Upper lobe of left lung (tissue), 6 donors: ENCODE measurements at places on chromosomes 3 and 15.
A peak's percentile ranks its signal among the peaks of the same experiment; 100 is the strongest.

DNA sequence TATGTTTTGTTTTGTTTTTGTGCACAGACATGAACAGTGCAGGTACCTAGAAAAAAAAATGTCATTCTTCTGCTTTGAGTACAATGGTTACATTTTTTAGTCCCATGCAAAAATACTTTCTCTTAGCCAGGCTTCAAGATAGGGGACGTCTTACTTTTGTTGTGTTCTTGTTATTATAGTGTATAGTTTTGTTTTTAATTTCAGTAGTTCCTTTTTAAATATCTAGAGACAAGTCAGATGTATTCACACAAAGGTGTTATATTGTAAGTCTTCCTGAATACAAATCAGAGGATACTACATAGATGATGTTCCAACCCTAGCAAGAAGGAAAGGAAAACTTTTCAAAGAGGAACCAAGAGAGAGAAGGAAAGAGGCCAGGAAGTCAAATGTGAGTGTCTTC, 28.8 kb upstream of the IGSF11 start:
- DNase-seq: no peak

GRCh38 chr3:101279765-101280385, 40.5 kb downstream of the IMPG2 start:
- no peak for DNase-seq

DNA sequence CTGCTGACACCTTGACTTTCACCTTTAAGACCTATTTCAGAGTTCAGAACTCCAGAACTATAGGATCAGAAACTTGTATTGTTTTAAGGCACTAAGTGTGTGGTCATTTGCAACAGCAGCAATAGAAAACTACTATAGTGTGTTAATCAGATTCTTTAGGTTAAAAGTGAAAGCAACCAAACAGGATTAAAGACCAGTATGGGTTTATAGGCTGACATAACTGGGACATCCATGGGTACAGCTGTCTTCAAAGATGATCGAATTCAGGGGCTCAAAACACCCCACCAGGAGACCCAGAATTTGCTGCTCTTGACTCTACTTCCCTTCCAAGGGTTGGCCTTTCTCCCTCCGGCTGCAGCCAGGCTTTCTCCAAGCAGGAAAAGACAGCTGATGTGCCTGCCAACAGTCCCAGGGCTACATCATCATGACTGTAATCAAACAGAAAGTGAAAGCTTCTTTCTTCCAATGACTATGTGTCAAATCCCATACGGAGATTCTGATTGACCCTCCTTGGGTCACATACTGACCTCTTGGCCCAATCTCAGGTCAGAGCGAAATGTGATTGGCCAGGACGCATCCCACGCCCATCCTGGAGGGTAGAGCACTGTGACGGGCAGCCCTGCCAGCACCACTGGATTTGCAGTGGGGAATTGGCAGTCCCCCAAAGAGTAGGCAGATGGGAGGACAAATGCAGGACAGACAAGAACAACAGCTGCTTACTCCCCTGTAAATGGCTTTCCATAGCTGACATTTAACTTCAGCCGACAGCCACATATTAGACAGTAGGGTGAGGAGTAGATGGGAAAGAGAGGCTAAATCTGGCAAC, 51.4 kb upstream of the RNF7 start:
- no peak for DNase-seq

GRCh38 chr3:146138902-146139301, 22.1 kb downstream of the PLOD2 start:
- DNase-seq: no peak

DNA sequence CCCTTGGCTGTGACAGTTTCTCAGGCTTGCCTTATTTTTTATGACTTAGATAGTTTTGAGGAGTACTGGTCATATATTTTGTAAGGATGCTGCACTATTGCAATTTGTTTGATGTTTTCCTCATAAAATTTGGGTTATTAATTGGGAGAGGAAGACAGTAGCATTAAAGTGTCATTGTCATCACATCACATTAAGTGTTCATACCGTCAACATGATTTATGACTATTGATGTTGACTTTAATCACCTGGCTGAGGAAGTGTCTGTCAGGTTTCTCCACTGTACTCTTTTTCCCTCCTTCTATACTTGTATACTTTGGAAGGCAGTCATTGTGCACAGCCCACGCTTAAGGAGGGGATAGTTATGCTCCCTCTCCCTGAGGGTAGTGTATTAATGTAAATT, 26.9 kb downstream of the TRIM69 start:
- DNase-seq: no peak

GRCh38 chr3:194005930-194006501, 129.9 kb upstream of the HES1 start:
- DNase-seq: no peak

GRCh38 chr3:163983940-163984339, 1094.4 kb downstream of the SI start:
- no peak for DNase-seq

DNA sequence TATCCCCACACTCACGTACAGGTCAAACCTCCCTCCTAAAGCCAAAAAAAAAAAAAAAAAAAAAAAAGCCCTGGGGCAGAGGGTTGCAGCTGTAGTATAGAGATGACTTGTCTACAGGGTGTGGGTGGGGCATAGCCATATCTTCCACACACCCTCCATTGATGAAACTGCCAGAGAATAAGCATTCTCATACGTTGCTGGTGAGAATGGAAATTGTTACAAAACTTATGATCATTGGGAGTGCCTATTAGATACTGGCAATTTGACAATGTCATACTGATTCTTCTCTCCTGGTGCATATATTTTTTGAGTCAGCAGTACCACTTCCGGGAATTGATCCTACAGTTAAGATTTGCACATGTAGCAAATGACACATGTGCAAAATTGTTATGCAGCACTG, 11.0 kb upstream of the CTNNB1 start:
- no peak for DNase-seq

DNA sequence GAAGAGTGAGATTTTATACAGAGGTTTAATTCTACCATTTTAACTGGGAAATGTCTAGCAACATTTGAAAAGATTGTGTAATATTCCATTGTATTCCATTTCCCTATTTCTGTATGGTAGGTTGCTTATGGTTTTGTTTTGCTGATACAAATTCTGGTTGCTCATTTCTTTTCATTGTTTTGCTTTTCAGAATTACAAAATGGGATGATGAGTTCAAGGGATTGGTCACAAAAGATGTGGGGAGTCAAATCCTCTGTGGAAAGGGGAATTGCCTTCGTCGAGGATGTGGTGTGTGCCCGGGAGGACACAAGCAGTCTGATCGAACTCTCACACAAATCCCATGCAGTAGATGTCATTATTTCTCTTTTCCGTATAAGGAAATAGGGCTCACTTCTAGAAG, 18.3 kb downstream of the SLCO3A1 start:
- no peak for DNase-seq

DNA sequence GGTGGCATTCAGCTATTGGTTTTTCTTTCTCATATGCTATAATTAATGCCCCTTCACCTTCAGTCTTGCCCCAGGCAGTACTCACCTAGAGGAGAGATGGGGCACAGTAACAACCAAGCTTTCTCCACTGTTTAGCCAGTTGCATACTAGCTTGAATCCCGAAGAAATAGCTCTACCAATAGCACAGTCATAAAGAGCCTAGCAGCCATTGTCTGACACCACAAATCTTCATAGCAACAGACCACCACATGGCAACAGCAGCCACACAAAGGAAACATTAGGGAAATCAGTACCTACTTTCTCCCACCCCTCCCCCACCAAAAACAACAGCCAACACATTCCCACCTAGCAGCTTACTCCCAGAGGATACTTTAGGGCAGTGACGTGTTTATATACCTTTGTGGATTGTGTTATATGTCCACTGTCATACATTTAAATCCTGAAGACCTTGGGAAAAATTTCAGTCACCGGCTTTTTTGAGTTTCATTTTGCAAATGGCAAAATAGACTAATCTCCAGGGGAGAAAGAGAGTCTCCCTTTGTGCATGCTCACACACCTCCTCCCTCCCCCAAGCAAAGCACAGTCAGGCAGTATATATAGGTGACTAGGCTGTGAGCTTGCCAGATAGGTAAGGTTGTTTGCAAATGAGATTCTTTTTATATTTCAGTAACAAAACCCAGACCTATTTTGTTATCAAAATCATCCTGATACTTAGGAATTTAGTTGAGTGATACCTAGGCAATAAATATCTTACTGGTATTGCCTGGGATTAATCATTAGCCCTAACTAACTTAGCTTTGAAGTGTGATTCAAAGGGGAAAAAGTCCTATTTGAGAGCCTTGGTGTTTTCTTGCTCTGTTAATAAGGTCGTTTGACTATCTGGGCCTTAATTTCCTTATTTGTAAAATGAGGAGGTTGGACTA, 140.6 kb downstream of the RBPMS2 start:
- no peak for DNase-seq

DNA sequence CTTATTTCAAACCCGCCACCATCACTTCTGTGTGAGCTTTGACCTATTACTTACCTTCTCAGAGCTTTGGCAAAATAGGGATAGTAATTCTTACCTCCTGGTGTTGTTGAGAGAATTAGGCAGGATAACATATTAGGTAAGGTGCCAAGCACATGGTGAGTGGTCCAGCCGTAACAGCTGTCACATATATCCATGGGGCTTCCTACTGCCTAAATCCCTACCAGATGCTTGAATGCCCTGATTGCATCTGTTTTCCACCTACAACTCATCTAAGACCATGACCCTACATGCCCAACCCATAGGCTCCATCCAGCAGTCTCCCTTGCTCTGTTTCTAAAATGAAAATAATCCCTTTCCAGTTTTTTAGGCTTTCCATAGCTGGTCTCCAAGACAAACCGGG, 162.3 kb upstream of the NR2E3 start:
- no peak for DNase-seq

GRCh38 chr15:43086551-43086950, 19.3 kb downstream of the UBR1 start:
- no peak for DNase-seq

DNA sequence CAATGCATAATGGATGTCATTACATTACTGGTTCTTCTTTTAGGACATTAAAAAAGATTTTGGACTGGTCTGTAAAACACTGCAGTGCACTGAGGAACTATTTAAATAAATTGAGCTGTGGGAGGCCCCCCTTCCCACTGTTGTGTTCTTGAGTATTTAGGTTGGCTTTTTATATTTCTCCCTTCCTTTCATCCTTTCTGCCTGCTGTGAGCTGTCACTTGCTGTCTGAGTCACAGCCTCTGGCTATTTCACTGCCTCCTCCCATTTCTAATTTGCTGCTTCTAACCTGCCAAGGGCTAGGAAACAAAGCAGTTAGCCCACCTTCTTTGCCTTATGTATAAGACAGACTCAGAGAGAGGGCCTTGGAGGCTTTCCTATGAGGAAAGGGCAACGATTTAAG, 89.0 kb upstream of the FNDC3B start:
- DNase-seq: no peak

DNA sequence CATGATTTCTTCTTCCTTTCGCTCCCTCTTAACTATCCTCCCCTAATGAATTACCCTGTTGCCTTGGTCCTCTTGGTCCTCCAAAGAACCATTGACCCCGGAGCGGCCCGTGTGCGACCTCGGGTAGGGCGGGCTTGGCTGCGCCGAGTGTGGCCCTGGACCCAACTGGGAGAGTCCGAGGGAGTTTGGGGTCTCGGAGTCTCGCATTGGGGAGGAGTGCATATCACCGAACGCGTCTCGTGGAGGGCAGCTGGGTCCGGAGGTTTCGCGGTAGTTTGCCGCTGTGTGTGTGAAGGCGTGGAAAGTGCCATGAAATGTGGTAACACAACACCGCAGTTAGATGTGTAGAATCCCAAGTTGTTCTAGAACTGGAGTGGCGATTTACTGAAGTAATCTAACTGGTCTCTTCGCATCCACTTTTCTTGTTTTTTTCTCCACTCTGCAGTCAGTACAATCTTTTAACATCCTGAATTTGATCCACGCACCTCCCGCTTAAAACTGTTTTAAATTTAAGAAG, 363 bp downstream of the GTF2E1 start:
- peak; percentile 86 for DNase-seq

DNA sequence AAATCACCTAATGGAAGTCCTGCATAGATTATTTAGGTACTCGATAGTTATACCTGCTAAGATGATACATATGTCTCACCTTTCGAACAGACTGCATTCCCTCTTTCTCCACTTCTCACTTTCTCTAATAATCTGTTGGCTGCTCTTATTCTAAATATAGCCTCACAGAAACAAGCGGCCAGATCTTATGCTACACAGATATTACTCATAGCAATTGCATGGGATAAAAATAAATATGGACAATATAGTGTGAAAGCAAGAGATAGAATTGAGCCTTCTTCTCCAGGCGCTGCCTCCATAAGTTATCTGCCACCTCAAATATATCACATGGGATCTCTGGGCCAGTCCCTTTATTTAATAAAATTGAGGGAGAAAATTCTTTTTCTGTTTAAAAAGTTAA, 29.5 kb upstream of the TGFBR2 start:
- no peak for DNase-seq

GRCh38 chr3:65979162-65979561, 59.6 kb downstream of the MAGI1 start:
- DNase-seq: no peak

DNA sequence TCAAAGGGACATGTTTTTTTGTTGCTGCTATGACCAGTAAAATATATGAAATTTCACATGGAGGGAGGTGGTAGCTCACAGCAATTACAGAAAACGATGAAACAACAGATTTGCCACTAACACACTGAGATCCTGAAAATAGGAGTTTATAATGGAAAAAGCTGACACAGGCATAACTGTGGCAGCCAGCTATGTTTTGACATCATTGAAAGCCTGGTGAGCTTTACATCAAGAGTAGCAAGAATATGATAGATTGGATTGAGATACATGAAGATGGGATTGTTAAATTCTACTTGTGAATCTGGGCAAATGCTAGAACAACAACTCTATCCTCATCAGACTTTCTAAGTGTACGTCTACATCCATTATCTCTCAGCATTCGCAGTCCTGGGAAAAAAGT, 760.7 kb downstream of the GRM7 start:
- no peak for DNase-seq

DNA sequence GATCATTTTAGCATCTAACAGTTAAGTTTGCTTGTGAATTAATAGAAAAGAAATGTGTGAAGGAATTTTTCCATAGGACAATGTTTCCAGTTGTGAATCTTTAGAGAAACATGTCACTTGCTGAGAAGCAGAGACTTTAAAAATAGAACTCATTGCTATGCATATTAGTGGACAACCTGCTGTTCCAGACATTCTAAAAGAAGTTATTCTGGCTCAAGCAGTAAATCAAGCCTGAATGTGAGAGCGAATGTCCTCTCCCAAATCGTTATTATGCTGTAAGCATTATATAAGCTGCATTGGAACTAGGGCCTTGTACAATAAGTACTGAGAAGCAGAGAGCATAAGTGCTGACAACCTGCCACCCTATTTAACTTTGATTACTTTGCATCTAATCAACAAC, 990.9 kb downstream of the PLOD2 start:
- no peak for DNase-seq
